Uterus (tissue), 4 donors: ENCODE measurements at places on chromosomes 6 and 20. TPM values are rescaled to one million over a fixed set of nuclear protein-coding genes. Genes with fewer than 3 reads are reported as not detected.

MRAP2 gene
- total RNA-seq: 2.1 TPM

ADGRF1 gene
- not detected for total RNA-seq

ADTRP gene
- total RNA-seq: not detected

TUBB2A gene
- 21.5 TPM for total RNA-seq

NOTCH4 gene
- total RNA-seq: 10.9 TPM

PPARD gene
- total RNA-seq: 8.1 TPM

TMEM74B gene
- total RNA-seq: 1.9 TPM

OR12D2 gene
- not detected for total RNA-seq
